ENCODE measurements at places on chromosomes 12 and 14. TPM values are rescaled to one million over a fixed set of nuclear protein-coding genes. Genes with fewer than 3 reads are reported as not detected.
A peak's percentile ranks its signal among the peaks of the same experiment; 100 is the strongest.

The PZP gene
- not detected for total RNA-seq

The PFDN5 gene
- 305 TPM for total RNA-seq

The KRT83 gene
- not detected for total RNA-seq

The CEP83 gene
- 35.6 TPM for total RNA-seq

The TC2N gene
- total RNA-seq, result 146 TPM

The USP44 gene
- total RNA-seq, result 0.54 TPM

The RASSF9 gene
- 2.4 TPM for total RNA-seq

The DLGAP5 gene
- not detected for total RNA-seq

The MANSC4 gene
- total RNA-seq, result not detected

The NEMF gene
- total RNA-seq, result 126 TPM

DNA sequence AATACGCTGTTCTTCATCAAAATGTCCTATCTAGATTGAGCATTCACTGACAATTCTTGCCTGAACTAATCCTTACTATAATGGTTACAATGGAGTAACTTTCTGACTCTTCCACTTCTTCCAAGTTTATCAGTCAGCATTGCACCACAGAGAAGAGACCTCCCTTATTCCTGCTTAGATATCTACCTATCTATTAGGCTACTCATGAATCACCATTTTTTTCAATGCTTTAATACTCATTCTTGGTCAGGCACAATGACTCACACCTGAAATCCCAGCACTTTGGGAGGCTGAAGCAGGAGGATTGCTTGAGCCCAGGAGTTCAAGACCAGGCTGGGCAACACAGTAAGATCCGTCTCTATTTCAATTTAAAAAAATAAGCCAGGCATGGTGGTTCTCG lies 39.3 kb downstream of the RPS6KA5 start:
- DNase-seq, result no peak

GRCh38 chr14:30450631-30451545 lies 108.1 kb upstream of the G2E3 start:
- DNase-seq, result no peak

DNA sequence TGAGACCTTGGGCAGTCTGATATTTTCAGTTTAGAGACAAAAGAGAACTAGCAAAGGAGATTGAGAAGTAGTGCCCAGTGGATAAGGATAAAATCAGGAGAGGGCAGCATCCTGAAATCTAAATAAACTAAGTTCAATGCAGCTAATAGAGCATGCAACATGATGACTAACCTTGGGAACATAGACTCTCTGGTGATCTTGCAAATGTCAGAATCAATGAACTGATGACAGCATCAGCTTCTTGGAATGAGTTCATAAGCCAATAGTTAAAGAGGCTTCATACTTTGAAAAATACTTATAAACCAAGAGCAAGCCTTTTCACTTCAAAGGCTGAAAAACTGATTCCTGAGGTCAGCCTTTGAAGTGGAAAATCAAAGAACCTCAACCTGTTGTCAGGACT lies 8.2 kb downstream of the TAS2R19 start:
- DNase-seq, result no peak

DNA sequence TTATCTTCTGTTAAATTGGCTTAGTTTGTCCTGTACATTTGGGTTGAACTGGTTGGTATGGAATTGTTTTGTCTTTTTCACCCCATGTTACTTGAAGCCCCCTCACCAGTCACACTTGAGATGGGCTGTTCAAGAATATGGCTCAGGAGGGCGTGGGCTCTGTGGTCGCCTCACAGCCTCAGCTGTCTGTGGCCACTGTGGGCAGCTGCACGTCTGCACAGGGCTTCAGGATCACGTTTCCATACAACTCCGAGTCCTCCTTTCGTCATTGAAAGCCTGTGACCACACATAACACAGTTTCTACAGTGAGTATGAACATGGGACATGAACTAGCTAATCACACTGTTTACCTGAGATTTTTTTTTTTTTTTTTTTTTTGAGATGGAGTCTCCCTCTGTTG lies 81.3 kb downstream of the MOK start:
- no peak for DNase-seq

DNA sequence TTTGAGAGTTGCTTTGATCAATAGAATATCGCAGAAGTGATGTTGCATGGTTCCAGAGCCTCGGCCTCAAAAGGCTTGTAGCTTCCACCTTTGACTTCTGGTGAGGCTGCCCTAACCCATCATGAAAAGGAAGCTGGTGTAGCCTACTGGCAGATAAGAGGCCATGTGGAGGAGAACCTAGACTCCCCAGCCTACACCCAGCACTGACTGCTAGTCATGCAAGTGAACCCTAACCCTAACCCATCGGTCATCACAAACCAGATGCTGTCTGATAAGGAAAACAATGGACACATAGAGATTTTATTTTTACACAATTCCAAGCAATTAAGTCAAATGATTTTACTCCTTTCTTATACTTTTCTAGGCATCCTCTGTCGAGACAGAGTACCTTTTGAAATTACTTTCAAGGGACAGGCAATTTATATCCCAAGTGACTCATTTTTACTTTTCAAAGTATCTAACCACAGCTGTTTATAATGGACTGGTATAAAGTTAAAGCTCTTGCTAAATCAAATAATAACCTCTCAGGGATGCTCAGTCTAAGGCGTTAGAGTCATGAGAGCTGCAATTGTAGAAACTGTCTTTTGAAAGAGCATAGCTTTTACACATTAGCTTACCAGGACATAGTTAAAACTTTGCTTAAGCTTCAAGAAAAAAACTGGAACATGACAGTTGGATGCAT lies 17.6 kb downstream of the PTPRB start:
- DNase-seq, result no peak

DNA sequence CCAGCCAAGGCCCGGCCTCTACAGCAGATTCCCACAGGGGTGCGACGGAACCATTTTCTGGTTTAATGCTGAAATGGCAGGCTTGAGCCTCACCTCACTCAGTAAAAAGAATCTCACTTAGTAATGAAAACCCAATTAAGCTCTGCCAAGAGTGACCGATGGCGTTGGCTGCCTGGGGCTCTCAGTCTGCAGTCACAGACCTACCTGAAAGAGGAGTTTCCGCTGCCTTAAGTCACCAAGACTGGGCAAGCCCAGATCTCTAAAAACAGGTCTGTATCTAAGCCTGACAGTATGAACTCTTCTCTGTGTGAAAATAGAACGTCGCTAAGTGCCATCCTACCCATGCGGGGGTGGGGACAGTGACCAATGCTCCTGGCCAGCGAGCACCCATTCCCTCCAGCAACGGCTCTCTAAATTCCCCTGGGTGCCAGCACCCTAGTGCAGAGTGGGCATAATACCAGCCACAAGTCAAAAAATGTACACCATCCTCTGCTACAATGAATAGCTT lies 107.3 kb downstream of the FOXN3 start:
- DNase-seq, result no peak

DNA sequence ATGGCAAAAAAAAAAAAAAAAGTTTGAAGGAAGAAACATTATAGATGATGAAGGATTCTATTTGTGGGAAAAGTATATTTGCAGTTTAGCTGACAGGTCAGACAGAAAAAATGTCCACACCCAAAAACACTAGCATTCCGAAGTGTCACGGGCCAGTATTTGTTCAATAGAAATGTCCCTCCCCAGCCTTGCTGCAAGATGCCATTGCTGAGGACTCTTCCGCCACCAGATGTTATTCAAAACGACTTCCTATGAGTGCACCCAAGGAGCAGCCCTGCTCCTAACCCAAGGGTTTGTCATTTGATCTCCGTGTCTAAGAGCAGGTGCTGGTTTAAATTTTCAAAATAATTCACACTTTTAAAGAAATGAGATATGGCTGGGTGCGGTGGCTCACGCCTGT lies 163.1 kb downstream of the GCH1 start:
- DNase-seq, result no peak

- no peak for DNase-seq
Observed at GRCh38 chr12:5656836-5657235, 224.9 kb downstream of the NTF3 start.

DNA sequence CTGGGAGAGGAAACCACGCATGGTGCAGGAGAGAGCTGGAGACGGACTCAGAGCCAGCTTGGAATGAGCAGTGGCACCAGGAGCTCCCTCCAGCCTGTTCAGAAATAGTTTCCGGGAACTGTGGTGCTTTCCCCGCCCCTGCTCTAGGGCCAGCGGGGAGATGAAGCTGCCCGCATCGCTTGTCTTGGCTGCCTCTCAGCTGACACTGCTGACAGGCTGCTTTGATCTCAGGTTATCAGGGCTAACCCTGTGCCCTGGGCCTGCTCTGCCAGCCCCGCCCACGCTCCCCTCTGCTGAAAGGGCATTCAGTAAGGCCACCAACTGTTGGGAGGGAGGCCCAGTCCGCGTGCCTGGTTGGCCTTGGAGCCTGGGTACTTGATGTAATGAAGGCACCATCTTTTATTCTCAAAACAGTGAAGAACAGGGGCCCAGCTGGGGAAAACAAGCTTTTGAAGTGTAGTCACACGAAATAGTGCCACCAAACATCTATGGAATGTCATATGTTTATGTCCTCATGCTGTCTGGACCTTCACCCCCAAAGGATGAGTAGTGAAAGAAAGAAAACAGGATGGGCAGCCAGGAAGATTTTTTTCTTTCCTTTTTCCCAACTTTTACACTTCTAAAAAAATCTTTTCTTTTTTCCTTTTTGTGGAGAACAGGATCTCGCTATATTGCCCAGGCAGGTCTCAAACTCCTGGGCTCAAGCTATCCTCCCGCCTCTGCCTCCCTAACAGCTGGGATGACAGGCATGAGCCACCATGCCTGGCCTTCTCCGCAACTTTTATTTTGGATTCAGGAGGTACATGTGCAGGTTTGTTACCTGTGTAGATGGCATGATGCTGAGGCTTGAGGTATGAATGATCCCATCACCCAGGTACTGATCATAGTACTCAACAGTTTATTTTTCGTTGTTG lies 115.9 kb upstream of the TBX3 start:
- no peak for DNase-seq

GRCh38 chr14:65594153-65594881 lies 181.8 kb downstream of the FUT8 start:
- DNase-seq, result no peak

- DNase-seq, result no peak
Observed at GRCh38 chr12:116551952-116552772, 7.0 kb upstream of the MAP1LC3B2 start.

DNA sequence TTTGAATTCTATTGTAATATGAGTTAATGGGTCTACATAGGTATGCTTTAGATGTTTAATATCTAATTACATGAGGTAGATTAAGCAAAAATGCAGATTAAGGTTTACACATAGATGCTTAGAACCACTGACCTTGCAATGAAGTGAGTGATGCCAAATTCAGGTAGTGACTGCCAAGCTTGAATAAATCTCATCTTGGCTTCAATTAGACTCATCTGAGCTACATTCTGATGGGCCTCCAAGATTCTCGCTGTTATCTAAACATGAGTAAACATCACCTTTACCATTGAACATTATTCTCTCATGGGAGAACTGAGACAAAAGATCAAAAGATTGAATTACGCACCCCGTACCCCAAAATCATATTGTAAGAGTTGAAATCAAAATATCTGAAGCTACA lies 68.8 kb upstream of the GNPNAT1 start:
- no peak for DNase-seq

DNA sequence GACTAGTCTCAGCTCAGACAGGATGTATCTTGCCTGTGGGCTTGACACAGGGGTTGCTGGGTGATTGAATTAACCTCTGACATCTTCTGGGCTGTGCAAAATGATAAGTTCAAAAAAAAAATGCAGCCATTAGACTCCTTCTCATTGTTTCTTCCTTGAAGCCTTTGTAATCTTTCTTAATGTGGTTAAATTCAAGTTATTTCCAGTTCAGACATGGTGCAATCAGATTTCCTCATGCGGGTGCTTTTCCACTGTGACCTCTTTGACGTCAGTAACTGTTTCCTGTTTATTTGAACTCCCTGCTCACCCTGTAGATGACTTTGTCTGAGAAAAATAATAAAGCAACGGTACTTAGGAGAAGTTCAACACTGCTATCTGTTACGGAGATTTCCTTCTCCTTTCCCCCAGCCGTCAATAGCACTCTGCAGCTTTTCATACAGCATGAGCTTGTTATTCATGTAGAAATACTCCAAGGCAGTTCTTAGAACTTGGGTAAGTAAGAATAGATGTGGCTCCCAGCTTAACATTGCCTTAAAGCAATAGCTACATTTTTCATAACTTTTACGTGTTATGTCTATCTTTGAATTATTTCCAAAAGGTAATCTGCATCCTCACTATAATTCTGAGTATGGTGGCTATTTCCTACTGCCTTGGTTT lies 155.5 kb downstream of the PRKCH start:
- no peak for DNase-seq

DNA sequence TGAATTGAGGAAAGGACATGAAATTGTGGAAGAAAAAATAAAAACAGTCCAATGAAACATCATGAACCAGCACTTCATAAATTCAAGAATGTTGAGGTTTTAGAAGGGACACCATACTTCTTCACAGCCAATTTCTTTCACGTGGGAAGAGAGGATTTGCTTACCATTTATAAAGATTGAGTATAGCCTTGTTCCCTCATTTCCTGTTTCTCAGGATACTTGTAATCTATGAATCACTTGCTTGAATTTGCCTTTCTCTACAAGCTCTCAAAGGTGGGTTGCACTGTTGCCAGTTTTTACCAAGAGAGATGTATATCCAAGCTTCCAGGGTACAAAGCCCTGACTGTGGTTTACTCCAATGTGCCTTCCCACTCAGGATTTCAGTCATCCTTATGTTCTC lies 116.1 kb downstream of the DUSP6 start:
- DNase-seq, result no peak

DNA sequence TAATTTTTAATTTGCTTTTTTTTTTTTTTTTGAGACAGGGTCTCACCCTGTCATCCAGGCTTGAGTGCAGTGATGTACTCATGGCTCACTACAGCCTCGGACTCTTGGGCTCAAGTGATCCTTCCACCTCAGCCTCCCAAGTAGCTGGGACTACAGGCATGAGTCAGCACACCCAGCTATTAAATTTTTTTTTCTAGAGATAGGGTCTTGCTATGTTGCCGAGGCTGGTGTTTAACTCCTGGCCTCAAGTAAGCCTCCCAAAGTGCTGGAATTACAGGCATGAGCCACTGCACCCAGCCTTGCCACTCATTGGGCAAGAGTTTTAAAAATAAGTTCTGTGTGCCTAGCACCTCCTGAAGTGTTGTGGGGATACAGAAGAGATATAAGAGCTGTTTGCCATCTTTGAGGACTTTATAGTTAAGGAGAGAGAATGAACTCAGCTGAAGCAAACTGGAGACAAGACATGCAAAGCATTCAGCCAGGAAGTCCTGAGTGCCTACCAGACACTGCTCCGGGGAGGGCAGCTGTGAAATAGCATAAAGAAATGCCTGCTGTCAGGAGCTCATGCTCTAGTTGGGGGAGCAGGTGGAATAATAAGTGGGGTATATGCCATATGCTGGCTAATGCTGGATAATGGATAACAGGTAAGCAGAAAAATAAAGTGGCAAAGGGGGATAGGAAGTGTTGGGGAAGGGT lies 15.0 kb upstream of the EMP1 start:
- no peak for DNase-seq

GRCh38 chr12:103840462-103840875 lies 565 bp downstream of the NT5DC3 start:
- DNase-seq, result peak; percentile 35

DNA sequence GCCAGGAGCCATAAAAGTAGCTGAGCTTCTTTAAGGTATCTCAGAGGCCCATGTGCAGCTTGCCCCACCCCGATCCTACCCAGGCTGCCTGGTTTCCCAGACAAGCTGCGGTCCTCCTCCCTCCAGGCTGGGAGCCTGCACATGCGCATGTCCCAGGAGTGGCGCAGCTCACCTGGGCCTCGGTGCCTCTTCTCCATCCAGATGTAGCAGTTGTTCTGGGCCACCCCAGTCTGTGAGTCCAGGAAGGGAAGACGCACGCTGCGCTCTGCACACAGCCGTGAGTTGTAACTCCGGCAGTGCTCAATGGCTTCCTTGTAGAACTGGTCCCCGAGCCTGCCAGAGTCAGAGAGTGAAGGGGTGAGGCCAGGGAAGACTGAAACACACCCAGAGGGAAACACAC lies 122.3 kb downstream of the DPF3 start:
- no peak for DNase-seq

- DNase-seq, result no peak
Observed at GRCh38 chr12:82055391-82055790, 296.2 kb upstream of the PPFIA2 start.

All from thoracic aorta (tissue), 2 donors.